Activated CD4-positive, alpha-beta T cell treated with anti-CD3 and anti-CD28 coated beads, Interleukin-2, amount 10 ng/mL, durations not matched to agents 24 days and 14 days (primary cell): ENCODE measurements at places on chromosomes 2 and 18. TPM values are rescaled to one million over a fixed set of nuclear protein-coding genes. Genes with fewer than 3 reads are reported as not detected.

PXDN gene
- 1.1 and 1.3 TPM in 2 replicates for total RNA-seq

MROH2A gene
- not detected in 2 replicates for total RNA-seq

BCL11A gene
- total RNA-seq = not detected in 2 replicates

ALLC gene
- not detected in 2 replicates for total RNA-seq

DNAJC5G gene
- not detected in 2 replicates for total RNA-seq

FAM110C gene
- total RNA-seq = 0.33 and 0.47 TPM in 2 replicates

ACMSD gene
- total RNA-seq = not detected in 2 replicates

- no peak overlapping the region for H3K4me3 ChIP-seq
- H3K27me3 ChIP-seq = peaks cover 2% of the 10 kb centered on the region
- no peak overlapping the region for H3K27ac ChIP-seq
- no peak for DNase-seq
Measured at GRCh38 chr2:222864296-222864695, 3.5 kb downstream of the ACSL3 start.

DNA sequence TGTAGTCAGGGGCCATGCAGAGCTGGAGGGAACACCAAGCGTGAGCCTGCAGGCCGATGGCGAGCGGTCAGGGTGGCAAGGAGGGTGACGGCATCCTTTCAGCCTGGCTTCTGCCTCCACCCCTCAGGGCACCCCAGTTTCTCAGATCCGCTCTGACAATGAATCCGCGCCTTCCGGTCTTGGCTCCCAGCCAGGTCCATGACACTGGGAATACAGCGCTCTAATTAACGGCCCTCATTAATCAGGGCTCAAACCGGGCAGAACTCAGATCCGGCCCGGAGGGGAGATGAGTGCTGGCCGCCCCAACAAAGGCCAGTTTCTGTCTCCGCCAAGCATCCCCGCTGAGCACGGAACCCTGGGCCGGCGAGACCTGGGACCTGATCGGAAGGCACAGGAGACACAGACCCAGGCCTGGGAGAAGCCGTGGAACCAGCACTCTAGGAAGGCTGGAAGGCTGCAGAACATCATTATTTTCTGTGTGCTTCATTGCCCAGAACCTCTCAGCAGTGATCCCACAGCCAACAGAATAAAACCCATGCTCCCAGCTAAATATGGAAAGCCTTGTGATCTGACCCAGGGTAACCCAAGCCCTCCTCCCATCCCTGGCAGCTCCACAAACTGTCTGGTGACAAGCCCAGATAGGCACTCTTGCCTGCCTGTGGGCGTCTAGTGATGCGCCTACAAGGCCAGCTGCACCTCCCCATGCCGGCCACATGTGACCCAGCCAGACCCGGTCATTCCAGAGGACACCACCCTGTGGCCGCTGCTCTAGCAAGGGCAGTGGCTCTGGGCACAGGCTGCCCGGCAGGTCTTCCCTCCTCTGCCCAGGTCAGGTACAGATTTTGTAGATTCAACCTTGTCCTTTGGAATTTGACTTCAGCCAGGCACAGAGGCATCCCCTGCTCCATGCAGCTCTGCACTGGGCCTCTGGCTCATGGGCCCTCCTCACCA is 438.7 kb upstream of the MYT1L start:
- no peaks in the 10 kb centered on the region for H3K36me3 ChIP-seq
- no peak for DNase-seq
- H3K27ac ChIP-seq = no peak overlapping the region
- no peaks in the 10 kb centered on the region for H3K27me3 ChIP-seq
- no peaks in the 10 kb centered on the region for H3K4me1 ChIP-seq
- H3K4me3 ChIP-seq = no peak overlapping the region

DNA sequence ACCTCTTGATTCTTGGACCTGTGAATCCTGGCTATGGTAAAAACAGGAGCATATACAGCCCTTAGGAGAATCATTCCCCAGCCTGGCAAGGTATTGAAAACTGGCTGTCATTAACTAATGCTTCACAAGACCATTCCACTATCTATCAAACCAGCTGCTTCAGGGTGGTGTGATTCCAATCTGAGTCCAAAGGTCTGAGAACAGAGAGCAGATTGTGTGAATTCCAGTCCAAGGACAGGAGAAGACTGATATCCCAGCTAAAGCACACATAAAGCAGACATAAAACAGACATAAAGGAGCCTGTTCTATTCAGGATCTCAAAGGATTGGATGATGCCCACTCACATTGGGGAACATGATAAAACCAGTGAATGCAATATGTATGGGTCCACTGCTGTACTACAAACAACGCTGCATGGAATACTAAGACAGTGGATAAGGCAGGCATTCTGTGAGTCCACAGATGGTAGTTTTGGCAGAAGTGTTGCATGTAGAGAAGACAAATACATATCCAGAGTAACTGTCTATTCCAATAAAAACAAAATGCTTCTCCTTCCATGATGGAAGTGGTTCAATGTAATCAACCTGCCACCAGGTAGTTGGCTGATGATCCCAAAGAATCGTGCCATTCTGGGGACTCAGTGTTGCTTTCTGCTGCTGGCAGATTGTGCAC is 363.9 kb downstream of the KCNJ3 start:
- no peak overlapping the region for H3K27ac ChIP-seq
- DNase-seq = no peak
- no peaks in the 10 kb centered on the region for H3K36me3 ChIP-seq
- no peaks in the 10 kb centered on the region for H3K27me3 ChIP-seq

GRCh38 chr18:32349728-32350395 is 120.8 kb downstream of the GAREM1 start:
- no peak overlapping the region for H3K27ac ChIP-seq
- no peaks in the 10 kb centered on the region for H3K36me3 ChIP-seq
- no peak for DNase-seq
- no peak overlapping the region for H3K4me3 ChIP-seq
- peaks cover 14% of the 10 kb centered on the region for H3K27me3 ChIP-seq

- no peak for DNase-seq
- peaks cover 20% of the 10 kb centered on the region for H3K4me1 ChIP-seq
- H3K27ac ChIP-seq = peak overlapping the region; percentile 30
- H3K27me3 ChIP-seq = no peaks in the 10 kb centered on the region
- H3K36me3 ChIP-seq = peaks cover 35% of the 10 kb centered on the region
Measured at GRCh38 chr18:47120428-47120827, 29.9 kb downstream of the HDHD2 start.

DNA sequence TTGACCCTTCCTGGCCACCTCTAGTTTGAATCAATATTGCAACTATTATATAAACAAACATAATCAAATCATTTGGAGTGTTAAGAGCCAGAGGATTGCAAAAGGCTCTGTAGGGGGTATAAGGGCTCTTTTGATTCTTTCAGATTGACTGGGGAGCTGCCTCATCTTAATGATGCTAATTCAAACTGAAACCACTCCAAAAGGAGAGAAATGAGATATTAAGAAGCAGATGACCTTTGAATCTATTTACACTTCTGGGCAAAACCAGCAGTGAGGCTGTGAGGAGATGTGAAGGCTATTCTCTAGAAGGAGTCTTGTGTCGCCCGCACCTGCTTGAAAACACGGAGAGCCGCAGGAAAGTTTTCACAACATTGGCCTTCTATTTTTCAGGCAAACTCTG is 311.2 kb upstream of the CRIM1 start:
- no peak overlapping the region for H3K27ac ChIP-seq
- H3K4me3 ChIP-seq = no peak overlapping the region
- H3K27me3 ChIP-seq = peaks cover 10% of the 10 kb centered on the region
- DNase-seq = no peak

GRCh38 chr2:120589771-120590608 is 145.7 kb upstream of the GLI2 start:
- H3K27ac ChIP-seq = no peak overlapping the region
- DNase-seq = no peak
- peaks cover 1% of the 10 kb centered on the region for H3K4me1 ChIP-seq
- peaks cover 2% of the 10 kb centered on the region for H3K36me3 ChIP-seq

GRCh38 chr2:206520450-206520849 is 77.1 kb downstream of the ADAM23 start:
- H3K27me3 ChIP-seq = peaks cover 6% of the 10 kb centered on the region
- H3K4me1 ChIP-seq = peaks cover 6% of the 10 kb centered on the region
- no peak overlapping the region for H3K27ac ChIP-seq

DNA sequence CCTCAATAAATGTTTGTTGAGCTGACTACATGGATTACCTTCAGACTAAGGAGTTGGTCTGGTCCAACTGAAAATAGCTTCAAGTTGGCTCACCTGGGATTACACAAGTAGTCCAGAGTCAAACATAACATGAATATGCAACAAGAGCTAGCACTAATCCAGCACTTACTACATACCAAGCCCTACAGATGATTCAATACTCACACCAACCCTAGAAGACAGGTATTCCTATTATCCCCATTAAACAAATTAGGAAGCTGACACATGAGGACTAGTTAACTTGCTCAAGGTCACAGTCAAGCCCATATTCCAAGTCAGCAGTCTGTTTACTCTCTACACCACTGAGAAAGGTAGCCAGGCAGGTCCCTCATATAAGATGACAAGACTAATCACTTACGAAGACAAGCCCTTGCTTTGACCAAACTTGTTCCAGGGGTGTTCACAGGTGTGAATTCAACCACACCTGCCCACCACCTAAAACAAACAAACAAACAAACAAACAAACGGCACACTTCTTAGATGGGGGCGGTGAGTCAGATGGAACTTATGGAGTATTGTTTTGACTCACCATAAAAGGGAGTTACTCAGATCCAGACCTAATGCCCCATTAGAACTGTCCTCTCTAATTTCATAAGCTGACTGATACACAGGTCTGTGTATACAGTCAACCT is 29.1 kb downstream of the TMEM131 start:
- H3K4me3 ChIP-seq = no peak overlapping the region
- no peaks in the 10 kb centered on the region for H3K36me3 ChIP-seq
- H3K4me1 ChIP-seq = peaks cover 38% of the 10 kb centered on the region
- H3K27ac ChIP-seq = no peak overlapping the region
